ENCODE measurements at places on chromosomes 13 and 19.

- DNase-seq = no peak
Measured at GRCh38 chr13:46059405-46059804, 6.9 kb upstream of the ZC3H13 start.

DNA sequence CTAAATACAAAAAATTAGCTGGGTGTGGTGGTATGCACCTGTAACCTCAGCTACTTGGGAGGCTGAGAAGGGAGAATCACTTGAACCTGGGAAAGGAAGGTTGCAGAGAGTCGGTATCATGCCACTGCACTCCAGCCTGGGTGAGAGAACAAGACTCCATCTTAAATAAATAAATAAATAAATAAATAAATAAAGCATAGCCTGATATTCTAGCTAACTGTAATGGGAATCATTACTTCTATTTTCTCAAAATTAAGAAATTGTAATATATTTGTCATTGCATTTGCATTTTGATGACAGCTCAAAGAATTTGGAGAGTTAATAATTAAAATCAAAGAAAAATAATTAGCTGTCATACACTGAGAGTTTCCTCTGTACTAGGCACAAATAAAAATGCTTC is 561.1 kb downstream of the EFNB2 start:
- no peak for DNase-seq

DNA sequence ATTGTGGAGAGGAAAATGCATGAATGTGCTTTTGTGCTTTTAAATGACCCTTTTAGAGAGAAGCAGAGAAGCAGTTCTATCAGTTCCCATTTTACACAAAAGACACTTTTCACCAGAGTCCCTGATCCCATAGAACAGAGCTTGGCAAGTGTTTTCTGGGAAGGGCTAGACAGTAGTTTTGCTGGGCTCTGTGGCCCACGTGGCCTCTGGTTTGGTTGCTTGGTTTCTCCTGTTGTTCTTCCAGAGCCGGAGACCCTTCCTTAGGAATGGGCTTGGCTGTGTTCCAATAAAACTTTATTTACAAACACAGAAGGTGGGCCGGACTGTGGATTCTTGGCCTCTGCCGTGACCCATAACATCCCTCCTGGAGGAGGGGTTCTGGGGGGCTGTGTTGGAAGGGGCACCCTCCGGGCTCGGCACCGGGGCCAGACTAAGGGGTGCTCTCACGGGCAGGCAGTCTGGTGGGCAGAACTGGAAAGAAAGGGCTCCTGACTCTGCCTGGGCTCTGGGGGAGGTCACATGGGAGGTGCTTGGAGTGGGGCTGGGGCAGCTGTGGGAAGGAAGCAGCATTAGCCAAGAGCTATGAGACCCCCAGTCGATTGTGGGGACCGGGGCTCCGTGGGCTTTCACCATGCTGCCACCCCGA is 3.2 kb downstream of the SPPL2B start:
- DNase-seq = no peak

GRCh38 chr13:23443110-23443509 is 9.6 kb upstream of the SACS start:
- no peak for DNase-seq

- no peak for DNase-seq
Measured at GRCh38 chr19:2834294-2834871, 6.9 kb upstream of the ZNF555 start.

GRCh38 chr19:4508698-4509097 is 9.6 kb downstream of the PLIN4 start:
- no peak for DNase-seq

DNA sequence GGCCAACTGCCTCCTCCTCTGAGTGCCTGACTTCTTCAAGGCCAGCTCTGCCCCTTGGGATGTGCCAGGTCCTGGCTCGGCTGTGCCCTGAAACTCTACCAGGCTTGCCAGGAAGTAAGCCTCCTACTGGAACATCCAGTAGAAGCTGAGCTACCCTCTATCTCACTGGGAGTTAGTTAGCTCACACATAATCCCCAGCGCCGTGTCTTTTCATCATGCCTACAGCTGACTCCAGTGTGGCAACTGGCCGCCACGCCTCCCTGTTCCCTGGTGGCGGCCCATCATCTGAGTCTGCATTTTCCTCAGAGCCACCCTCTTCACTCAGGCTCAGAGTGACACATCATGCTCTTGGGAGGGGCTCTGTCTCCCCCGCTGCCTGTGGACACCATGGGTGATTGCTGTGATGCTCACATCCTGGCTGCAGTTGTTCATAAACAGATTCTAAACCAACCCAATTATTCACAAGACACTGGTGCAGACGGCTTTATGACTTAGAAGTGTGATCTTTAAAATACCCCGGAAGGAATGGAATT is 131.9 kb upstream of the IRS2 start:
- no peak for DNase-seq

GRCh38 chr13:25702386-25702785 is 330.6 kb downstream of the ATP8A2 start:
- DNase-seq = no peak

GRCh38 chr19:5094768-5095567 is 126.1 kb downstream of the KDM4B start:
- no peak for DNase-seq

DNA sequence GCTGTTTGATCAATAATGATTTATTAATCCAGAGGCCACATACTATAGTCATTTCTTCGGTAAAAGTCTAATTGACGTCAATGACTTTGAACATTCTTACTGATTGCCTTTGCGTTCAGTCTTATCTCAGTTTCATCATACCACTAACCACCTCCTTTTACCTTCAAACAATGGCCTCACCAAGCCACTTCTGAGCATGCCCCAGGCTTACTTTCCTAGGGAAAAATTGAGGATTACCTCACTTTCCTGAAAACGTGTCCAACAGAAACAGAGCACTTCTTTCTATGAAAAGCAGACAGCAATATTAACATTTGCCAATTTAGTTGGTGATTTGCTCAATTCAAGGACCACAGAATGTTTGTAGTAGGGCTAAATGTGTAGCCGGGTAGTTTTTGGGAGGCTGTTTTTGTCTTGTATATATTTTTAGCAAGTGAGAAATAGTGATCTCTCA is 157.6 kb downstream of the KLF5 start:
- no peak for DNase-seq

DNA sequence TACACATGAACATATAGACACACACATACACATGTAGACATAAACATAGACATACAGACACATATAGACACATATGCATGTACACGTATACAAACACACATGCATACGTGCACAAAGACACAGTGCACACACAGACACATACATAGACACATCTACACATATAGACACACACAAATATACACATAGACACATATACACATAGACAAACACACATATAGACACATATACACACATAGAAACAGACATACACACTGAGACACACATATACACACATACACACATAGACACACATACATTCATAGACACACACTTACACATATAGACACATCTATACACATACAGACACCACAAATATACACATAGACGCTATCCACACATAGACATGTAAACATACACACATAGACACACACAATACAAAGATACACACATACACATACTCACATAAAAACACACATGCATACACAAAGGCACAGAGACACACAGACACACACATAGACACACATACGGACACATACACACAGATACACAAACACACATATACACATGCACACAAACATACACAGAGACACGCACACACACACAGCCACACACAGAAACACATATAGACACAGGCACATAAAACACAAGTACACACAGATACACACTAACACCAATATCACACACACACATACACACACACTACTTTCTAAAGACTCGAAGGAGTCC is 254.0 kb downstream of the TSHZ3 start:
- no peak for DNase-seq

DNA sequence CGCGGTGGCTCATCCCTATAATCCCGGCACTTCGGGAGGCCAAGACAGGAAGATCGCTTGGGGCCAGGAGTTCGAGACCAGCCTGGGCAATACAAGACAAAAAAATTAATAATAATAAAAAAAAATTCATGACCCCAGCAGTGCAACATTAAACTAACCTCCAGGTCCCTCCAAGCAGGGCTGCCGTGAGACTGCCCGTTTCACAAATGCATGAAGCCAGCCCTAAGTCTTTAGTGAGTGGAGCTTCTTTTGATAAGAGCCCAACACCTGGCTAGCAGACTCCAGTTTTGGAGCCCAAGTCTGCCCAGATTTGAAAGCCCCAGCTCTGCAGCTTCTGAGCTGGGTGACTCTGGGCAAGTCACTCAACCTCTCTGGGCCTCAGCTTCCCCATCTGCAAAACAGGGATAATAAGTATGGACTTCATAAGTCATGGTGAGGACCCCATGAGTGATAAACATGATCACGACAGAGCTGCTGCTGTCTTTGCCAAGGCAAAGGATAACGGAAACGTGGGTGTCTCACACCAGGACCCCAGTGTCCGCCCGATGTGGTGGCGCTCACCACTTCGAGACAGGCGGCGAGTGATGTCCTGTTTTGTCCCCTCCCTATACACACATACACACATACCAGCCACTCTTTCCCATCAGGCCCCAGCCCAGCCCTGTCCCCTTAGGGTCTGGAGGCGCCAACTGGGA is 38.4 kb upstream of the NANOS3 start:
- no peak for DNase-seq

GRCh38 chr19:19610376-19611202 is 7.9 kb downstream of the PBX4 start:
- DNase-seq = no peak

- DNase-seq = no peak
Measured at GRCh38 chr13:37686501-37686900, 87.9 kb upstream of the POSTN start.

- no peak for DNase-seq
Measured at GRCh38 chr19:16830679-16831078, 1.5 kb downstream of the SIN3B start.
